GM04504 (cell line): ENCODE measurements at places on chromosomes 2 and 18.

GRCh38 chr2:151470556-151470955 is 60.9 kb downstream of the RIF1 start:
- DNase-seq = no peak

DNA sequence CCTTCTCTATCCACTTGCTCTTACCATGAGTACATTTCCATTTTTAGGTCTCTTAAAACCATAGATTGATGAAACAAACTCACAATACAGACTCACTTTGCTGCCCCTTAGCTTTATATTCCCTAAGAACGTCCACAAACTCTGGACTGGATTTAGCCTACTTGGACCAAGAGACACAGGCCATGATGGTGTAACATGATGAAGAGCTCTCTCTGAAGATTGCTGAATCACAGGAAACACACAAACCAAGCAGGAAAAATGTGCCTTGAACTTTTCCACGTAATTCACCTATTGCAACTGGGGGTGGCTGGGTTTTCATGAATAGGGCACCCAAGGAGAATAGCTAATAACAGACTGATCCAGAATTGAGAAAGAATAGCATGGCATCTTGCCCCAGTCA is 201.7 kb upstream of the RBBP8 start:
- no peak for DNase-seq

DNA sequence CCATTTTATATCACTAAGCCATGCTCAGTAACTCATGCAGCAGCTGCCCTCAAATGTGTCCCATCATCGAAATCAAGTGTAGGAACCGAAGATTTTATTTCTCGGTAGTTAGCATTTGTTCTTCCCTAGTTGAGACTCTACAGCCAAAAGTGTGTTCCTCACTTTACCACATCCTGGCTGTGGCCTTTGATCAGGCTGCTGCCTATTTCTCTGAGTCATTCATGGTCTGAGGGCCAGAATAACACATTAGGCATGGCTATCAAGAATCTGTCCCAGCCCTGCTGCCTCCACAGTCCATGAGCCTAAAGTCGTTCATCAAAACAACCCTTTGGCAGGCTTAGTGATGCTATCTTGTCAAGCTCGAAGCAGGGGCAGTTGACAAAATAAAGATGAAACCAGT is 300.1 kb downstream of the TDRD15 start:
- no peak for DNase-seq

- DNase-seq = no peak
Measured at GRCh38 chr2:234051374-234052070, 1.0 kb downstream of the SPP2 start.

- DNase-seq = no peak
Measured at GRCh38 chr2:169042856-169043255, 11.7 kb upstream of the ABCB11 start.

- no peak for DNase-seq
Measured at GRCh38 chr2:6081955-6082624, 389.9 kb downstream of the SOX11 start.

DNA sequence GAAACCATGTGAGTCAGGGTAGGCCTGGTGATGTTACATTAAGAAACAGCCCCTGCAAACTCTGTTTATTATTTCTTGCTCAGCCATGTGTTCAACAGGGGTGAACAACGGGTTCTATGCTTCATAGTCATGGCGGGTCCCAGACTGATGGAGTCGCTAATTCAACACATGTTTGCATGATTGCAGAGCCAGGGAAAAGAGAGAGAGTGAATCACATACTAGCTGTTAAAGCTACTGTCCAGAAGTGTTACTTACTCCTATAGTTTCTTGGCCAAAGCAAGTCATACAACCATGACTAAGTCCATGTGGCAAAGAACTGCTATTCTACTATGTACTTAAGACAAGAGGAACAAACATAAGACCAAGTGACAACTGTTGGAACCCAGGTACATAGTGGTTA is 241.2 kb upstream of the SKOR2 start:
- DNase-seq = no peak

GRCh38 chr2:127160676-127161075 is 53.7 kb upstream of the BIN1 start:
- DNase-seq = no peak

- no peak for DNase-seq
Measured at GRCh38 chr2:147365622-147366021, 479.2 kb upstream of the ACVR2A start.

GRCh38 chr18:44973282-44973681 is 292.6 kb downstream of the SETBP1 start:
- DNase-seq = no peak

- DNase-seq = no peak
Measured at GRCh38 chr2:155687181-155687580, 645.3 kb downstream of the NR4A2 start.

DNA sequence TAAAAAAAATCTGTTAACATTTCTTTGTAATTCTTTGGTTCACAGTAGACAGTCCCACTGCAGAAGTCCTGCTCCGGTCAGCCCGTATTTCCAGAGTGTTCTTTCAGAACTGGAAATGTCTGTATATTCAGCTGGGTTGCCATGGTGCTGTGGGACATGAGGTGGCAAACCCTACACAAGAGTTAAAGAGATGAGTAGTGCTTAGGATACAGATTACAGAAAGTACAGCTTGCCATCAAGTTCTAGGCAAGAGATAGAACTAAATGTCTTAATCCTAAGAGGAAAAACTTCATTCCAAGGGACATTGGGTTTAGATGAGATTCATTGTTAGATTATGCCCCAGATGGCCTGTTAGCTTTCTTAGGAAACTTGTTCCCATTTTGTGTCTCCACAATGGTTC is 60.1 kb downstream of the FMNL2 start:
- no peak for DNase-seq

GRCh38 chr2:129396980-129397599 is 582.4 kb upstream of the RAB6C start:
- DNase-seq = no peak

GRCh38 chr2:98483257-98483861 is 38.7 kb downstream of the INPP4A start:
- no peak for DNase-seq

DNA sequence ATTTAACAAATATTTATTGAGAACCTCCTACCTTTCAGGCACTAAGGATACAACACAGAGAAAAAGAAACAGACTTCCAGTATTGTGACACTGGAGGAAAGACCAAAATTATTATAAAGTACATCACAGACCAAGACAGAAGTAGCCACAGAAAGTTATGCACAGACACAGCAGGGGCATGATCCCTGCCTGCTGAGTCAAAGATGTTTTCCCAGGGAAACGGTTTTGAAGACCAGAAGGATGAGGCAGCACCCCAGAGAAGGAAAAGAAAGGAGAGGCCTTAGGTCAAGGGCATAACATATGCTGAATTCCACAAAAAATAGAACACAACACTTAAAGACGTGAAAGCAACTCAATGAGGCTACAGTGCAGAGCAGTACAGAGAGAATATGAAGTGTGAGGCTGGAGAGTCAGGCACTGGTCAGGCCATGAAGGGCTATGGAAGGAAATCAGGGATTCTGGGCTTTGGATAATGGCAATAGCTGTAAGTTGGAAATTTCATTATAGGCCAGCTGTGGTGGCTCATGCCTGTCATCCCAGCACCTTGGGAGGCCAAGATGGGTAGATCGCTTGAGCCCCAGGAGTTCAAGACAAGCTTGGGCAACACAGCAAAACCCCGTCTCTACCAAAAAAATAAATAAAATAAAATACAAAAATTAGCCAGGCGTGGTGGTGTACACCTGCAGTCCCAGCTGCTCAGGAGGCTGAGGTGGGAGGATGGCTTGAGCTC is 8.2 kb downstream of the ADAM17 start:
- DNase-seq = peak; percentile 52

DNA sequence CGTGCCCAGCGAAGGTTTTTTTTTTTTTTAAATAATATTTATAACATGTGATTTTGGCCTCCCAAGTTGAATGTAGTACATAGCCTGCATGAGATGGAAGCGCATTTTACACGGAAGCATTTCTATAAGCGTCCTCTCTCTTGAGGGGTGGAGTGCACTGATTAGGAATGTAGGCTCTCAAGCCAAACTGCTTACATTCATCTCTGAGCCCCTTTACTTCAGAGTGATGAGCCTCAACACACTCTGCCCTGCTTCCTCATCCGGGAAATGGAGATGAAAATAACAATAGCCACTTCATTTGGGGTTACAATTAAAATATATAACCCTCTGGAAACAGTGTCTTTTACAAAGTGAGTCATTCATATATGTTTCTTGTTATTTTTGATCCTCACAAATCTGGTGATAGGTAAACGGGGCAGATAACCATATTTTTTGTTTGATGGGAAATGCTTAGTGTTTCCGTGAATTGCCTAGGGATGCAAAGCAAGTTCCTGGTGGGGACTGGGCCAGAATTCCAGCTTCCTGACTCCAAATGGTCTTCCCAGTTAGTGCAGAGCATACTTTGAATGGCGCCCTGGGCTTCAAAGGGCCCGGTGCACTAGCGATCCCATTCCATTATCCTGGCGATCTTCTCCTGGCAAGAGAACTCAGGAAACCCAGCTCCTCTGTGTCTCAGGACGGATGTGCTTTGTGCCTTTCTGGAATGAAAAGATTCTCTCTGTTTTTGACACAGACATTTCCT is 124.3 kb downstream of the PIEZO2 start:
- DNase-seq = no peak

- DNase-seq = no peak
Measured at GRCh38 chr18:50009773-50010335, 185.1 kb downstream of the MYO5B start.

DNA sequence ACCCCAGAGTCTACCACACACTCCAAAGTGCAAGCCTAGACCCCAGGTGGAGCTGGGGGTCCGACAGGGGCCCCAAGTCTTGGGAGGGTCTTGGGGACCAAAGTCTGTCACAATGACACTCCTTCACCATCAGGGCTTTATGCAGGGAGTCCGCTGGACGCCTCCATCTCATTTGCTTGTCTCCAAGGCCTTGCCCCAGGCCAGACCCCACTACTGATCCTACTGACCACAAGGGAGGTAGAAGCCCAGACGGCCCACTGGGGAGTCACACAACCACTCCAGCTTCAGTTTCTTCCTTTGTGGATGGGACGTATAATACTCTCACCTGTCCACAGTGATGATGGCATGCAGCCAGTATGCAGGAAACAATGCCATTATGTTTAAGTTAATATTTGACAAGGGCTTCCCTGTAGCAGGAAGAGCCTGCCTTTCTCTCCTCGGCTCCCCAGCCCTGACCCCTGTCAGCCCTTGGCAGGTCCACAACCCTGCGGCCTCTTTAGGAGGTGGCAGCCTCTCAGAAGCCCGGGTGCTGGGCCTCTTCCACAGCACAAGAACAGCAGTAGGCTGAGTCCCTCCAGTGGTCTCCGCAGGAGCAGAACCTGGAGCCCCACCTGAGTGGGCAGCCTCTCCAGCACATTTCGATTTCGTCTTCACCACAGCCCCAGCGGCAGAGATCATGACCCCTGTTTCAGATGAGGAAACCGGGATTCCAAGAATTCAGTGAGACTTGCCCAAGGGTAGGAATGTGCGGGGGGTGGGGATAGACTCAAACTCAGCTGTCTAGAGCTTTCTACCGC is 6.5 kb downstream of the BIN1 start:
- DNase-seq = no peak

- no peak for DNase-seq
Measured at GRCh38 chr2:186614373-186614772, 24.5 kb downstream of the ITGAV start.

- DNase-seq = no peak
Measured at GRCh38 chr2:36481709-36482108, 116.3 kb downstream of the FEZ2 start.

GRCh38 chr2:238897911-238898311 is 50.0 kb downstream of the TWIST2 start:
- DNase-seq = no peak

DNA sequence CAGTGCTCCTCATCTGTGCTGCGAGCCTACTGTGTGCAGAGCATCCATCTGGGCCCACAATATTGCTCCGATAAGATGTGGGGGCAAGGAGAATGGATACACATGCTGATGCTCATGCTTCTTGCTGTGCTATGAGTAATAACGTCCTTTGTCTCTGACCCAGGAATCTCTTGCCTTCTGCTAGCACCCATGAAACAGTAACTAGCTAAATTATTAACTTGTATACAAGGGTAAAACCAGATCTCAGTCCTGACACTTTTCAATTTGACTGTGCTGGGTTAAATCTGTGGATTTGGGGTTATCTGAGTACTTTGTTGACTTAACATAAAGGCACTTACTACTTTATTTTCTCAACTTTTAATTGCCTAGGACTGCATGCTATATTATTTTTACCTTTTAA is 357.6 kb downstream of the SLC4A3 start:
- DNase-seq = no peak

- no peak for DNase-seq
Measured at GRCh38 chr18:55484773-55485172, 103.2 kb downstream of the TCF4 start.

DNA sequence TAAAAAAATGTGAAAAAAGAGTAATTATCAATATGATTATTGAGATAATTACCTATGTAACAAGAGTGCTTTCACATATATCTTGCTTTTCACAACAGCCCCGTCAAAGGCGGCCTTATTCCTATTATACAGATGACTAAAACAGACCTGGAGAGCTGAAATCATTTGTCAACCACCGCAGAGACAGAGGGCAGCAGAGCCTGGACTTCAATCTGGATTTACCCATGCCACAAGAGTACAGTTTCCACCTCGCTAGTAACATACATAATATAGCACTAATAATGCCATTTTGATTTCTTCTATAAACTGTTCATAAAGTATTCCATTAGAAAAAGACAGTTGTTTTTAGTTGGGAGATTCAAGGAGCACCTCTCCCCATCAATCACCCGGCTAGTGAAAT is 121.8 kb downstream of the EPB41L3 start:
- DNase-seq = no peak
